ENCODE measurements at places on chromosomes 5 and 9.

DNA sequence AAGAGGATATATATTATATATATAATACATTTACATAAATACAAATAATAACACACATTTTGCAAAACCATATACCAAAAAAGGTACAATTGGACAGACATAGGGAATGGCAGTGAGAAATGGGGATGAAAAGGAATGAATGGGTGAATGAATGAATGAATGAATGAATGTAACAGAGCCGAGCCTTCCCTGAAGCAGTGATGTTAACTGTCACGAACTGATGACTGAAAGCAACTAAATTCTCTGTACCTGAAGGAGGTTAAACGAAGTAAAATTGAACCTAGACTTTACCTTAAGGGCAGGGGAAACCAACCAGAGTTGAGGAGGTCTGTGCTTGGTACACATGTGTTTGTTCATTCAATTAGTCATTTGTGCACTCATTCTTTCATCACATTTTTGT lies 169.6 kb upstream of the TBC1D2 start:
- no peak for DNase-seq

GRCh38 chr9:86854898-86855523 lies 92.3 kb downstream of the GAS1 start:
- DNase-seq: no peak

GRCh38 chr9:2039294-2040180 lies 24.4 kb downstream of the SMARCA2 start:
- DNase-seq: no peak

DNA sequence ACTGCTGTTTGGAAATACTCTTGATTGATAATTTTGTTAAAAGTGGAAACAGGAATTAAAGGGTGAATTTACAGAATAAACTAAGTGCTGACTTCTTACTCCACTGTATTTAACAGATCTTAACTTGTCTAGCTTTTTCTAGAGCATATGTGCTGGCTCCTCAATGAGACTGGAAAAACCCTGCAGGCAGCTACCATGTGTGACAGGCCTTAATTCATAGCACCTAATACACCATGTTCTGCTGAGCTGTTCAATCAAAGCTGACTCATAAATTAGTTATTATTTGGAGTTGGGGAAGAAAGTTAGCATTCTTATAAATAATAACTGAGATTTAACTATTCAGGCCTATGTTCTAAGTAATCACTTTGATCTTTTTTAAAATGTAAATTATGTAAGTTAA lies 29.4 kb downstream of the CTNNAL1 start:
- DNase-seq: no peak

DNA sequence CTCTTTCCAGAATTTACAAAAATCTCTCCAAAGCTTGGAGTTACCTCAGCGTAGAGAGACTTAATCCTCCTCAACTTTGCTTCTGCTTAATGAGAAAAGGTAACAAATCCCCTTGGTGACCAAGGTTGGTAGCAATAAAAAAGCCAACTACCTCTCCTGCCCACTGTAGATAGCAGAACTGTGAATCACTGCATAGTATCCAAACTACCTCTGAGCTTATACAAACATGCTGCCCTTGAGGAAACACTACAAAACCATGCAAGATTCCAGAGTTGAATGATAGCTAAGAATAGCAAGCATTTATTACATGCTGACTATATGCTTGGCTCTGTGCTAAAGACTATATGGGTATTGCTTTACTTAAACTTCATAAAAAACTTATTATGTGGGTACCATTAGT lies 2.8 kb upstream of the ADAMTS12 start:
- no peak for DNase-seq

DNA sequence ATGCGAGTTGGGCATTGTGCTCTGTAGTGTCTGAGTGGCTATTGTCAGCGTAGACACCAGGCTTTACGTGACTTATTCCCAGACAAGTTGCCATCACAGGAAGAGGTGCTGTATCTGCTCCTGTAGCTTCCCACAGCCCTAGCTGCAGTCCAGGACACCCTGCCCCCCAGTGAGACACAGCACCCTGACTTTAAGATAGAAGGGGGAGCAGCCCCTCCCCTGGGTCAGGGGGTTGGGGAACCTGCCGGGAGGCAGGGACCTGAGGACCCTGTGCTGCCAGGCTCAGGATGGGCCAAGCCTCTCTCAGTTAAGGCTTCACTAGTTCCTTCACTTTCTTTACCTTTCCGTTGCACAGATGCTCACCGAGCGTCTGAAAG lies 75.4 kb downstream of the NEK6 start:
- no peak for DNase-seq

DNA sequence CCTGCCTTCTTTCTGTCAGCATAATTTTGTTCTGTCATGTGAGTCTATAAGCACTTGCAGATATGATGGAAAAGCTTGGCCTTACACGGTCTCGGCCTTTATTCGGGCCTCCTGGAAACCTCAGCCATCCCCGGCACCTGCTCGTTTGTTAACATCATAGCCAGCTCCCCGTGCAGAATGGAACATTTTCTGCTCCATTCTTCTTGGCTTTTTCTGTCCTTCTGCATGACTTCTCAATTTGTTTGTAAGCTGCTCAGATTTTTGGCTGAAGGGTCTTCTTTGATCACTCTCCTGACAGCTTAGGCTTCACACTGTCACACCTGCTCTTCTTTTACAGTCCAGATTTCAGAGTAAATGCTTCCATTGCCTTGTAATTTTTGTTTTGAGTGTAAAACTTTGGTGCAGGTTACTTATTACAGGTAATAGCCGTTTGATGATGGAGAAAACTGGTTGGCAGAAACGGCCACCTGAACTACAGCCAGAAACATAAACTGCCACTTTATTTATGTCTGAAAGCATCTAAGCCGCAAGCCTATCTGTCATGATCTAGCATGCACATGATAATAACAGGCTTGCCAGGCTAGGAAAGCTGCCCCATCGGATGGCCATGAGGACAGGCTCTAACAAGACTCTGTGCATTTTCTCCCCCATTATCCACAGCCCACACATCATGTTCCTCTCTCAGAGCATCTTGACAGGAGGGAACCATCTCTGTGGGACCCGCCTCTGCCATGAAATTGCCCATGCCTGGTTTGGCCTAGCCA lies 197.0 kb downstream of the AOPEP start:
- DNase-seq: no peak

DNA sequence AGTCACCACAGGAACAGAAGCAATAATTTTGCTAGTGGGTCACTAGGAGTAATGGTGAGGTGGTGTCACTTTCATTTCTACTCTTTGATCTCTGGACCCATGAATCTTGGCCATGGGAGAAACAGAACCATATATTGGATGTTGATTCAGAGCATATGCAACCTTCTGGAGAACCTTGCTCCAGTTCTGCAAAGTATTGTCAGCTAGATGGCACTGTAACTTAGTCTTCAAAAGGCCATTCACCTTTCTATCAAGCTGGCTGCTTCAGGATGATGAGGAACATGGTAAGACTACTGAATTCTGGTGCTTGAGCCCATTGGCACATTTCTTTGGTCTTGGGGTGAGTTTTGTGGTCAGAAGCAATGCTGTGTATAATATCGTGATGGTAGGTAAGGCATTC lies 129.1 kb upstream of the FBN2 start:
- DNase-seq: no peak

DNA sequence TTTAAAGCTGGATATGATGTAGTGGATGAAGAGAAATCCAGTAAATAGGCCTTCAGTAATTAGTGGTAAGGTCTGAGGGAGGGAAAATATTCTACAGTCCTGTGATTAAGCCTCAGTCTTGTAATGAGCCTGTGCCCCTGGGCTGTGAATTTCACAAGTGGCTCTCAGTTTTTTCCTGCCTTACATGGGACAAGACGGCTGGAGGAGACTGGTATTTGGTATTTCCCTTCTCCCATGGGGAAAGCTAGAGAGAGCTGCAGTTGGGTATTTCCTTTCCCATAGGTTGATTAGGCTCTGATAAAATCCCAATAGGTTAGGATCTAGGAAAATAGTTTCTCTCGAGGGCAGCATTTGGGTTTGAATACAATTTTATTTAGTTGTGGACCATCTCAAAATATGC lies 62.2 kb upstream of the GNA14 start:
- no peak for DNase-seq

- no peak for DNase-seq
These were observed 694.5 kb downstream of the TLE1 start for GRCh38 chr9:80994892-80995291.

- DNase-seq: no peak
These were observed 247.1 kb upstream of the CCNG1 start for GRCh38 chr5:163190283-163190682.

- no peak for DNase-seq
These were observed 433.5 kb downstream of the DMAC1 start for GRCh38 chr9:7366121-7366520.

DNA sequence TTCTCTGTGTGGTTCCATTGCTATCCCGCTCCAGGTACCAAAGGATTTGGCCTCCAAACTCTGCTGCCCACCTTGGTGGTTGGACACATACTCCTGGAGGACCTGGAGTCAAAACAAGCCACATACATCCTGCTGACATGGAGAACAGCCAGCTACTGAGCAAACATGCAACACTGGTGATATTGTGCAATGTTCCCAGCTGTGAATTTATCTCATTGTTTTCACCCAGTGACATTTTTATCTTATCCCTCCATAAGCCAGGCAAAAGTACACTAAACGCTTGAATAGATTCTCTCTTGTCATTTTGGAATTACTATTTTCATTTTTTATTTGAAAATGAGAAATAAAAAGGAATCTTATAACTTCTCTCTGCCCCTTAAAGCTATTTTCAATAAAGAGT lies 11.1 kb upstream of the CTSL start:
- DNase-seq: no peak

- no peak for DNase-seq
These were observed 309.6 kb downstream of the EPB41L4A start for GRCh38 chr5:112109331-112110007.

DNA sequence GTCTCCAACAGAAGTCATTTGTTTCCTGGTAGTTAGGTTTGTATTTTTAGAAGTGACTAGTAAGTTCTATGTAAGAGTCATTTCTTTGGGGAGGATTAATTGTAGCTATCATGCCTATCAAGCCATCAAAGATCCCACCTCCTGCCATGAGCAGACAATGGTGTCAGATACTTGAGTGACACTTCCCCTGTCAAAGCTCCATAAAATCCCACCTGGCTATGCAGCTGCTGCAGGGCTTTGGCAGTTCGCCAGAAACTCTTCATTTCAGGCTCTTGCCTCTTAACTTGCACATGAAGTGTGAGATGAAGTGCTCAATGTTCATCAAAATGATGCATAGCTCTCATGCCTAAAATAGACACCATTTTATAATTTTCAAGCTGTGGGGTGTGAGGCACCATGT lies 312.1 kb downstream of the CDH12 start:
- no peak for DNase-seq

DNA sequence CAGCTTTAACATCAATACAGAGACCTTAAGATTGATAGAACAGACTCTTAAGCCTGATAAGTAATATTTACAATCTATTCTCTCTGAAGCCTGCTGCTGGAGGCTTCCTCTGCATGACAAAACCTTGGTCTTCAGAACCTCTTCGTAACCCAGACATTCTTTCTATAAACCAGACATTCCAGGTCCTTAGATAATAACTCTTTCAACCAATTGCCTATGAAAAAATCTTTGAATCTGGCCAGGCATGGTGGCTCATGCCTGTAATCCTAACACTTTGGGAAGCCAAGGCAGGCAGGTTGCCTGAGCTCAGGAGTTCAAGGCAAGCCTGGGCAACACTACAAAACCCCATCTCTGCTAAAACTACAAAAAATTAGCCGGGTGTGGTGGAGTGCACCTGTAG lies 327.8 kb downstream of the ENC1 start:
- DNase-seq: no peak

- DNase-seq: no peak
These were observed 82.2 kb upstream of the CXCL14 start for GRCh38 chr5:135660826-135661575.

GRCh38 chr5:90221951-90222350 lies 187.6 kb downstream of the CETN3 start:
- no peak for DNase-seq

DNA sequence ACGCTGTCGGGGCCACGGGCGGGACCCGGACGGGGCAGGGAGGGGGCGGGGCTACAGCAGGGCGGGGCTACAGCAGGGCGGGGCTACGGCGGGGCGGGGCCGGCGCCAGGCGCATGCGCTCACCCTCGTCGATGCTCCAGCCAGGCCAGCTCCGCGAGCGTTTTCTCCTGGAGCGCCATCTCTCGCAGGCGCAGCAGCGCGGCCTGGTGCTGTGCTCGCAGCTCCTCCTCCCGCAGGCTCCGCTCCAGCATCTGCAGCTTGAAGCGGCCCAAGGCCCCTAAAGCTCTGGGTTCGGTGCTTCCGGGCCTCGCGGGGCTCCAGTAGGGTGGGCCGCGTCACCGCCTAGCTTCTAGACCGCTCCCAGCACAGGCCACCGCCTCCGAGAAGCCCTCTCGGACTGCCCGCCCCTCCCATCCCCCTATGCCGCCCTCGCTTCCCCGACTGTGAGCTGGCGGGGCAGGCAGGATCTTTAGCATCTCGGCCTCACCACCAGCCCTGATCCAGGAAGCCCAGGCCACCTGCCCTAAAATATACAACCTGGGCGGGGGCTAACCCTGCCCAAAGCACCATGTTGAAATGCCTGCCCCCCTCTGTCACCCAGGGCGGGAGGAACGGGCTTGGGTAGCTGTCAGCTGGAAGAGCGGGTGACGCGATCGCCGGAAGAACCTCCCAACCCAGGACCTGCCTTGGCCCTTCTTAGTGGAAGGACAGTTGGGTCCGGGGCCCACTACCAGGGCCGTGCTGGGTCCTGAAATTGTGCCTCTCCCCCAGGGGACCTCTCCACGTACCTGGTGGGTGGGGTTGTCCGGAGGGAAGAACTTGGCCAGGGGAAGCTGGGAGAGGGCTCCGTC lies 21.9 kb upstream of the QSOX2 start:
- DNase-seq: peak; percentile 90

DNA sequence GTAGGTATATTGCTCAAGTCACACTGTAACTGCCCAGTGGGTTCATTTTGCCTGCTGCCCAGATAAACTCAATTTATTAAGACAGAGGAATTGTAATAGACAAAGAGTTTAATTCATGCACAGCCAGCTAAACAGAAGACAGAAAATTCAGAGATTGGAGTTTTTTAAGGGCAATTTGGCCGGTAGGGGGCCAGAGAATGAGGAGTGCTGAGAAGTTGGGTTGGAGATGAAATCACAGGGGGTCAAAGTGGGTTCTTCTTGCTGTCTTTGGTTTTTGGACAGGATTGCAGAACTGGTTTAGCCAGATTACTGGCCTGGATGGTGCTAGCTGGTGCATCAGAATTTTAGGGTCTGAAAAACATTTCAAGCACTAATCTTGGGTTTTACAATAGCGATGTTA lies 20.7 kb upstream of the IL33 start:
- DNase-seq: no peak

DNA sequence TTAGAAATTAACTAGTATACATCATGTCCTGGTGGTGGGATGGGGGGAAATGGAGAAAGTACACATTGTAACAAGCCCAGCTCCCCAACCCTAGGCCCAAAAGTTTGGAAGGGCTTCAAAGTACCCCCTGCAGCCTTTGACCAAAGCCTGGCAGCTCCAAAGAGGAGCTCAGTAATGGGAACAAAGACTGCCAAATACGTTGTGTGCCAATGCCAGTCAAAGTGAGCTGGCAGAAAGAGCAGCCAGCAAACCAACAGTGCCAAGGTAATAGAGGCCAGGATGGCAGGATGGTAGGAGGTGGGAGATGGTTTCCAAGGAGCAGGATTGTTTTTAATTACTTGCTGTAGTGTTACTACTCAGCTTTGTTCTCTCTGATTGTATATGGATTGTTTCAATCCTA lies 248.3 kb downstream of the COX7C start:
- no peak for DNase-seq

- DNase-seq: no peak
These were observed 97.3 kb downstream of the PRRT1B start for GRCh38 chr9:131642496-131643083.
